A549 treated with CORT108297 at 1 μM for 4 hours (cell line): ENCODE measurements at places on chromosomes 16 and 17. TPM values are rescaled to one million over a fixed set of nuclear protein-coding genes. Genes with fewer than 3 reads are reported as not detected.

Gene BCL6B
- not detected in 5 replicates for total RNA-seq

Gene HLF
- 0.08 to 0.23 TPM (median 0.16 TPM) in 5 replicates for total RNA-seq

Gene TP53TG3
- total RNA-seq, result 0.39 to 1.1 TPM (median 0.60 TPM) in 5 replicates

Gene SRCIN1
- 2.0 to 3.3 TPM (median 2.8 TPM) in 5 replicates for total RNA-seq

Gene APOBR
- 0.05 to 0.07 TPM (median 0.06 TPM) in 5 replicates for total RNA-seq

Gene TPPP3
- 8.5 to 14.6 TPM (median 13.3 TPM) in 5 replicates for total RNA-seq

Gene CCL2
- total RNA-seq, result 24.8 to 45.1 TPM (median 26.2 TPM) in 5 replicates

Gene CCT6B
- total RNA-seq, result 0.77 to 1.5 TPM (median 1.3 TPM) in 5 replicates

Gene TSPOAP1
- total RNA-seq, result not detected in 5 replicates

Gene SLC5A11
- total RNA-seq, result 0.31 to 0.69 TPM (median 0.46 TPM) in 5 replicates

Gene IRX3
- total RNA-seq, result 4.1 to 5.5 TPM (median 4.4 TPM) in 5 replicates

Gene CES5A
- not detected in 5 replicates for total RNA-seq

Gene TOX3
- total RNA-seq, result 0.21 to 0.38 TPM (median 0.31 TPM) in 5 replicates

Gene PRM2
- total RNA-seq, result not detected in 5 replicates

Gene JUP
- 86.6 to 131 TPM (median 125 TPM) in 5 replicates for total RNA-seq

Gene NCBP3
- total RNA-seq, result 27.8 to 30.8 TPM (median 30.5 TPM) in 5 replicates

Gene PFAS
- 47.8 to 55.0 TPM (median 53.4 TPM) in 5 replicates for total RNA-seq

Gene SLC6A2
- 0.03 to 0.08 TPM (median 0.04 TPM) in 3 of 5 replicates, not detected in the others for total RNA-seq

Gene IQCK
- total RNA-seq, result 7.4 to 10.2 TPM (median 9.4 TPM) in 5 replicates

Gene HIGD1B
- not detected in 5 replicates for total RNA-seq

Gene TAC4
- total RNA-seq, result not detected in 5 replicates
